ENCODE measurements at places on chromosomes 1 and 21.

DNA sequence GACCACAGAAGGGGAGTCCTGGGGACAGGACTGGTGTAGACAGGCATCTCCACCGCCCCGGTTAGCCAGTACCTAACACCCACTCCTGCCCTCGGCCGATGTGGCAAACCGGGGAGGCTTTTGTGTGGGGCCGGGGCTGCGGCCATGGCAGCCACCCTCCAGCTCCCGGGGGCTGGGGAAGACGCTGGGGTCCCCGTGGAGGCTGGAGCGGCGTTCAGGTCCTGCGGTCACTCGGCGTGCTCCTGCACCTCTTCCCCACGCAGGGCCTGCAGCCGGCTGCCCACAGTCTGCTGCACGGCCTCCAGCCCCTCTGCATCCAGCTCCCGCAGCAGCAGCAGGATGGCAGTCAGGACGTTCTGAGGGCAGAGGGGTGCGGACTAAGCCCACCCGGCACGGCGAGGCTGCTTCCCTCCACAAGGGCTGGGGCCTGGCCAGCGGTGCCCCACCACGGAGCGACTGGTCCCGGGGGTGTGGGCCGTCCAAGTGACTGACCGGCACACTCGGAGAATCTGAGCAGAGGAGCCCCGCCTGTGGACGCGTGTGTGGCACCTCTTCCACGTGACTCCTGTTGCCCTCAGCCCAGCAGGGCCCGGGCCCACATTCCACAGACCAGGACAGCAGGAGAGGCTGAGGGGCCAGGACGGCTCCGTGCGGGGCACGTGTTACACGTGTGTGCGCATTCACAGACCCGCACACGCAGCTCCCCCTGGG lies 9.1 kb downstream of the CFAP410 start:
- no peak for DNase-seq

DNA sequence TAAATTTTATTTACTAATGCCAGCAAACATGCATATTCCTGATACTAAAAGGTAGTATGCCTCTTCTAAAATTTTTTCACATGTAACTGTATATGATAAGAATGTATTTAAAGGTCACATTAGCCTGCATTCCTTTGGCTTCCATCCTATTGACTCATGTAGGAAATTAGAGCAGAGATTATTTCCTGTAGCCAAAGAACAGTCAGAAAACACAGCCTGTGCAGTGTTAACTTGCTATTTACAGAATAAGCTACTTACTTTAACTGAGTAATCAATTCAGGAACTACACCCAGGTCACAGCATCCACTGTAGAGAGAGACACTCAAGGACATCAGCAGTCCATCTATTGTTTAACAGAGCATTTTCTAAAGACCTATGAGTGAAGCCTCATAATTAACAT lies 154.5 kb upstream of the ADGRL4 start:
- DNase-seq = no peak

DNA sequence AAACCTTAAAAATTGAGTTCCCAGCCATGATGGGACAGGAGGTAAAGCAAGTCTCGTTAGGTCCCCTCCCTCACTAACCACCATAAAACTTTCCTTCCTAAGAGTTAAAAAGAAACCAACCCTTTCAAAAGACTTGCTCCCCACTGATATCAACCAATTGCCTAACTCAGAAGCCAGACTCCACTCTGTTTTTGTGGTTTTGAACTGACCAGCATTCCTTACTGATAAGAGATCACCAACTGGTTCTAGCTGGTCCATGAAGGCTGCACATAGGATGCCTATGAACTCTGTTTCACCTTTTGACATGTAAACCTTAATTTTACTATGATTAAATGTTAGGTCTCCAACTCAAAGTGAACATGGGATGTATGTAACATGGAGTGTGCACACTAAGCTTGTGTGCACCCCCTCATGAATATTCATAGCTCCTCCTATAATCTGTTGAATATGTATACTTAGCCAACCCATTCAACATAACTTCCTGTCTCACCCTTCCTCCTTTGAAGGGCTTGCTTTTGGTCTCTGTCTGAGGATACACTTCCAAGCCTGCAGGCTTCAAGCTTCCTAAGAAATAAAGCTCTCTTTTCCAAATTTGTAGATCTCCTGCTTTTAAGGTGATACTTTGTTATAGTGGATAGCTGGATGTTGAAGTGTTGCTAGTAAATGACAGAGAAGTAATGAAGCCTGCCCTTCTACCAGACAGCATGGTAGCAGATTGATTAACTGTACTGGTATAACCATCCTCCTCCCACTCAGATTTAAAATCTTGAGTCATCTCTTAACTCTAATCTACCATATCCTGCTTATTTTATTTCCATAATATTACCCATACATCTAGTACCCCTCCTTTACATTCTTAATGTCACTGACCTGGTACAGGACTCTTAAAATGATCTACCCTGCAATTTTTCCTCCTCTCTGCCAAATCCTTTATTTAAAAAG lies 95.6 kb downstream of the ZNF644 start:
- DNase-seq = no peak

GRCh38 chr1:38831731-38832369 lies 27.7 kb downstream of the RRAGC start:
- no peak for DNase-seq
